ENCODE measurements at places on chromosomes 12 and 14. TPM values are rescaled to one million over a fixed set of nuclear protein-coding genes. Genes with fewer than 3 reads are reported as not detected.

- no peak for DNase-seq
These were observed 55.8 kb upstream of the LIMA1 start for GRCh38 chr12:50338920-50339645.

- no peak for DNase-seq
These were observed 1021.5 kb upstream of the TMEM132C start for GRCh38 chr12:127245437-127245836.

DNA sequence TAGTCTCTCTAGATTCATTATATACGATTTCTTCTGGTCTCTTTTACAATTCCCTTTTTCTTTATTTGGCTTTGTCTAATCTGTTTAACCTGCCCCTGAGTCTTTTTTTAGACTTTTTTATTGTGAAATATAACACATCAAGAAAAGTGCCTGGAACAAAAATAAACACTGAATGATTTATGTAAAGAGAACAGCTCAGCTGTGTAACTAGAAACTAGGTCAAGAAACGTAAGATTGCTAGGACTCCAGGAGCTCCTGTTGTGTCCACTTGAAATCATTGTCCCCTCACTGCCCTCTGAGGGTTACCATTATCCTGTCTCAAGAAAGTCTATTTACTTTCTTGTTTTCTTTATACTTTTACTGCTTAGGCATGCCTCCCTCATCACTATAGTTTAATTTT is 23.1 kb downstream of the EXD2 start:
- no peak for DNase-seq

- DNase-seq: no peak
These were observed 50.5 kb upstream of the RAP1B start for GRCh38 chr12:68559984-68560850.

DNA sequence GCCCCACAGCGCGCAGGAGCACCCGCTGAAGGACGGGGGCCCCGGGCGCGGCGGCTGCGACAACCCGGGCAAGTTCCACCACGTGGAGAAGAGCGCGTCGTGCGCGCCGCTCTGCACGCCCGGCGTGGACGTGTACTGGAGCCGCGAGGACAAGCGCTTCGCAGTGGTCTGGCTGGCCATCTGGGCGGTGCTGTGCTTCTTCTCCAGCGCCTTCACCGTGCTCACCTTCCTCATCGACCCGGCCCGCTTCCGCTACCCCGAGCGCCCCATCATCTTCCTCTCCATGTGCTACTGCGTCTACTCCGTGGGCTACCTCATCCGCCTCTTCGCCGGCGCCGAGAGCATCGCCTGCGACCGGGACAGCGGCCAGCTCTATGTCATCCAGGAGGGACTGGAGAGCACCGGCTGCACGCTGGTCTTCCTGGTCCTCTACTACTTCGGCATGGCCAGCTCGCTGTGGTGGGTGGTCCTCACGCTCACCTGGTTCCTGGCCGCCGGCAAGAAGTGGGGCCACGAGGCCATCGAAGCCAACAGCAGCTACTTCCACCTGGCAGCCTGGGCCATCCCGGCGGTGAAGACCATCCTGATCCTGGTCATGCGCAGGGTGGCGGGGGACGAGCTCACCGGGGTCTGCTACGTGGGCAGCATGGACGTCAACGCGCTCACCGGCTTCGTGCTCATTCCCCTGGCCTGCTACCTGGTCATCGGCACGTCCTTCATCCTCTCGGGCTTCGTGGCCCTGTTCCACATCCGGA is 1.4 kb downstream of the FZD10 start:
- no peak for DNase-seq

DNA sequence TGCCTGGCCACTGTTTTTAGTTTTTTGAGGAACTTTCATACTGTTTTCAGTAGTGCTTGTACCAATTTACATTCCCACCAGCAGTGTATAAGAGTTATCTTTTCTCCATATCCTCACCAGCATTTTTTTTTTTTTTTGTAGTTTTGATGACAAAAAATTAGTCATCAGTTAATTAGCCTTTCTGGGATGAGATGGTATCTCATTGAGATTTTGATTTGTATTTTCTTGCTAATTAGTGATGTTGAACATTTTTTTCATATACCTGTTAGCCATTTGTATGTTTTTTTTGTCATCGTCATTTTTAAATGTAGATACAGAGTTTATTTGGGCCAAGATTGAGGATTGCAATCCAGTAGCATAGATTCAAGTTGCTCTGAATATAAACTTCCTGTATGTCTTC is 19.3 kb downstream of the TBC1D15 start:
- DNase-seq: no peak

- no peak for DNase-seq
These were observed 82.4 kb downstream of the SYT10 start for GRCh38 chr12:33357181-33357580.

GRCh38 chr14:93333631-93334103 is 831 bp upstream of the BTBD7 start:
- no peak for DNase-seq

- no peak for DNase-seq
These were observed 62.1 kb downstream of the EML1 start for GRCh38 chr14:99855271-99855670.

DNA sequence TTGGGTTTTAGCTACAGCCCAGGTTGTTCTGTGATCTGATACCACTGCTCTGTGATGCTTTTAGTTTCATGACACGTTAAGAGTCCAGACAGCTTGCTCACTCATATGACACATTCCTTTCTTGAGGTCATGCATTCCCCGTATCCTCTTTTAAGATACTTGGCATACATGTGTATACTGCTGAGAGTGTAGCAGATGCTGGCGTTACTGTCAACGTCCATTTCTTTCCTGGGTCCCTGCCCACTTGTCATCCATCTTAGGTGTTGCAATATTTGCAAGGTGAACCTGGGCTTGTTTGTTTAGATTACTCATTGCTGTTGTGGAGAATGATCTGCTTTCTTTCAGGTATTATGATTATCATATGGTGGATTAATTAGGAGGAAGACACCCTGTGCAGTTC is 9.1 kb upstream of the EMP1 start:
- DNase-seq: no peak

DNA sequence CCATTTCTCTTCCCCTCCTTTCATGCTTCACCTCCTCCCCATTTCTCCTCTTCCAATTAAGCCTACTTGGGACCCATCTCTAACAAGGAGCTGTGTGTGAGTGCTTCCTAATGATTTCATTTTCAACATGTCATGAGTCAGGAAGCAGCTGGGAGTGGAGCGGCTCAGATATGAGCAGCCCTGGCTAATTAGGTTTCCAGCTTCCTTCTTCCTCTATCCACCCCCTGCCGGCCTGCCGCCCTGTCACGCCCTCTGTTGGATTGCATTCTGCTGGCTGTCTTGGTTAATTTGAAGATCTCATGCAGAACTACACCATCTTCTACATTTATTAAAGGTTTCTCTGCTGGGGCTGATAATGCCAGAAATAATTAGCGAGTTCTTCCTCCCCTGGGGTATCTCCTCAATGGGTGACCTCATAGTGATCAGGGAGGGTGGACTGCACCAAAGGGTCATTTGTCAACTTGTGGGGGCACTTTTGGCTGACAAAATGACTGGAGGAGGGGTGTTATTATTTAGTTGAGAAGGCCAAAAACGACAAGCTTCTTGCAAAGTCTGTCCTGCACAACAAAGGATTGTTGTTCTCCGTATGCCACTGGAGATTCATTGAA is 300.9 kb upstream of the SRRM4 start:
- peak; percentile 34 for DNase-seq

- DNase-seq: no peak
These were observed 108.4 kb downstream of the MON2 start for GRCh38 chr12:62575036-62575435.

DNA sequence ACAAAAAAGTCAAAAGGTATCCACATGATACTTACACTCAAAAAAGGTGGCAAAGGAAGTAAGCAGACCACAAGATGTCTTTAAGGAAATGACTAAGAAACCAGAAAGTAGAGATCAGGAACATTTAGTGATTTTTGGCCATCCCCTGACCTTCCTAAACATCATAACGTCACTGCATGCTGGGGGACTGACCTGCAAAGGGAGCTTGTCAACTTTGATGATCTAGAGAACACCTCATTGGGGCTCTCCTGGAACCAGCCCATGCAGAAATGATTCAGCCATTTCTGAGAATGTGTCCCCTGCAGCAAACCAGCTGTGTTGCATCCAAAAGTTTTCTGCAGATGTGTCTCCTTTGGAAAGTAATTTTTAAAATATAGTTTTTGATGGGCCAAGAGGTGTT is 152.2 kb upstream of the RASSF8 start:
- no peak for DNase-seq

- no peak for DNase-seq
These were observed 7.4 kb upstream of the HOXC11 start for GRCh38 chr12:53965281-53966084.

GRCh38 chr12:32917094-32917611 is 20.6 kb upstream of the PKP2 start:
- no peak for DNase-seq

DNA sequence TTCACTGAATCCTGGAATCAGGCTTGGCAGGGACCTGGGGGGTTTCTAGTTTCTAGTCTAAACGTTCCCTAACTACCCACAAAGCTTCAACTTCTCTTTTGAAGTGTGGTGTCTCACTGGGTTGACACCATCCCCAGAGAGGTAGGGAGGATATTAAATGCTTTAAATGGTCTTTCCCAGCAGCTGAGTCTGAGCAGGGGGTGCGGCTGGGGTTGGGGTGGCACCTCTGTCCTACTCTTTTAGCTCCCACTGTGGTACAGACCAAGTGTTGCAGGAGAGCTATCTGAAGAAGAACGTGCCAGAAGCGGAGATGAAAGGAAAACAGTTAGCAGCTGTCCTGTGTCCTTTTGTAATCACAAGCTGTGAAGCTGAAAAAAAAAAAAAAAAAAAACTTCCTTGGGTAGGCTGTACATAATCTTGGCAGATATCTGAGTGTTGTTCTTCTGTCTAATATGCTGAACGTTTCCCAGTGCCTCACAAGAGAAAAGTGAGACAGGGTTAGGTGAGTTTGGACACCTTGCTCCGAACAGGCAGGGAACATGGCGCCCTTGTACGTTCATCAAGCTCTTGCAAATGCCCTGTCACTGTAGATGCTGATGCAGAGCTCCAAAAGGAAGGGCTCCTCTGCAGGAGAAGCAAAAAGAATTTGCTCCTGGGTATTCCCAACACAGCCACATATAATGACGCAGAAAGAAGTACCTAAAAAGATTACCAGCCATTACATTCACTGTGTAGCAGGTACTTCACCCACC is 447.2 kb downstream of the APAF1 start:
- no peak for DNase-seq

DNA sequence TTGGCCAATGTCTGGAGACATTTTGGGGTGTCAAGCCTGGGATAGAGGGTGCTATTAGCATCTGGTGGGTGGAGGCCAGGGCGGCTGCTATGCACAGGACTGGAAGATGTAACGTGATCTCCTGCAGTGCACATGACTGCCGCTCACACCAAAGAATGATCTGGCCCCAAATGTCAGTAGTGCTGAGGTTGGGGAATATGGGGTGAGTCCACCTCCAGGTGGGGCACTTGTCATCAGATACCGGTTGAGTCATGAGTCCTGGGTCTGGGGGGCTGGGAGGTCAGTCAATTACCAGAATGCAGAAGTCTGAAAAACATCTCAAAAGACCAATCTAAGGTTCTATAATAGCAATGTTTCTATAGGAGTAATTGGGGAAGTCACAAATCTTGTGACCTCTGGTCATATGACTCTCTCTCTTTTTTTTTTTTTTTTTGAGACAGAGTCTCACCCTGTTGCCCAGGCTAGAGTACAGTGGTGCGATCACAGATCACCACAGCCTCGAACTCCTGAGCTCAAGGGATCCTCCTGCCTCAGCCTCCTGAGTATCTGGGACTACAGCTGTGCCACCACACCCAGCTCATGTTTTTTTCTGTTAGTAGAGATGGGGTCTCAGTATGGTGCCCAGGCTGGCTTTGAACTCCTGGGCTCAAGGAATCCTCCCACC is 6.0 kb upstream of the SDSL start:
- peak; percentile 32 for DNase-seq

GRCh38 chr12:89436062-89436461 is 83.8 kb upstream of the DUSP6 start:
- DNase-seq: no peak

DNA sequence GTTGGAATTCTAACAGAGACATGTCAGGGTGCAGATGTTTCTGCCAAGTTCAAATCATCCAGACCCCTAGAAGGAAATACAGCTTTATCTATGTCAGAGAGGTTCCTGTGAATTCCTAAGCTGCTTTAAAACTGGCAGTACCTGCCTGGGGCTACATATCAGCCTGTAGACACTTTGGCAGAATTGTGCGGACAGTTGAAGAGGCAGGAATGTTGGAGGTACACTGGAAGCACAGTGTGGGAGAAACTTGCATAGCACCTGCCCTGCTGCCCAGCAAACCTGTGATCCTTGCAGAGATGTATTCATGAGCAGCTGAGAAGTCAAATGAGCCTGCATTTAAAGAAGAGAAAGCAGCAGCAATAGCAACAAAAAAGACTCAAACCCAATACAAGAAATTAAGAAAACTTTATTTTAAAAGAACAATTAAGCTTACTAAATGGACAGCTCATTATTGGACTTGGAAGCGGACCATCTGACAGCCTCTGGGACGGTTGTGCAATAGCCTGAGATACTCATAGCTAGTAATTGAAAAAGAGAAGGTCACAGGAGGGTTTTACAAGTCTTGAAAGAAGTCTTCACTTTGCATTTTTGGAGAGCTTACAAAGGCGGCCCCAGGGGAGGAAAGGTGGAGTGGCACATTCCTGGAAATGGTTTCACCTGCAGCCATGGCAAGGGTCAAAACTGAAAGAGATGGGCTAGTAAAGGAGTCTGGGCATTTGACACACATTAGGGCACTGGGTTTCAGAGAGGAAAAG is 280.9 kb upstream of the FLRT2 start:
- no peak for DNase-seq

DNA sequence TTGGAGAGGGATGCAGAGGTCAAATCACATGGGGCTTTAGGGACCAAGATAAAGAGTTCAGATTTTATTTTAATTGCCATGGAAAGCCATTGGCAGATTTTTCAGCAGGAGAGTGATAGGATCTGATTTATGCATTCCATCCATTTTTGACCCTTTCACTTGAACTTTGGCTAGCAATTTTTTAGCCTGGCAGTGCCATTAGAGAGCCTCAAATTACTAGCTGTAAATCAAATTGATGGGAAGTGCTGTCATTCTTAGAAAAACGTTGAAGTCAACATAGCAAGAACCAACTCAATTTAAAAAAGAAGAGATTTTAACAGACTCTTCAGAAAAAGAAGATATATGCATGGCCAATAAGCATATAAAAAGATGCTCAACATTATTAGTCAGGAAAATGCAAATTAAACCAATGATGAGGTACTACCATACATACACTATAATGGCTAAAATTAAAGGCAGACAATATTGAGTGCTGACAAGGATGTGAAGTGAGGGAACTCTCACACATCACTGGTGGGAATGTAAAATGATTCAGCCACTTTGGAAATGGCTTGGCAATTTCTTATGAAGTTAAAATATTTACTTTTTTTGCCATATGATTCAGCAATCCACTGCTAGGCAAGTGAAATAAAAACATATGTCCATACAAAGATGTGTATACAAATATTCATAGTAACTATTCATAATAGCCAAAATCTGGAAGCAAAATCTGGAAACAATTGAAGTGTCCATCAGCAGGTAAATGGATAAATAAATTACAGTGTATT is 89.7 kb downstream of the PTCSC3 start:
- no peak for DNase-seq

Gene LRP1-AS
- total RNA-seq: not detected

Gene COCH
- total RNA-seq: 10.3 TPM

Gene DLK1
- total RNA-seq: not detected

Gene ZNF839
- total RNA-seq: 18.3 TPM

Gene CHST11
- 1.1 TPM for total RNA-seq

Gene OAS3
- total RNA-seq: 159 TPM

Gene SYCP3
- total RNA-seq: not detected

Gene AKAP3
- 1.6 TPM for total RNA-seq

Gene LRTM2
- total RNA-seq: not detected

Gene C14orf39
- not detected for total RNA-seq

Gene RIPK3
- total RNA-seq: 12.6 TPM

Data from Calu3 (cell line).